ENCODE measurements at places on chromosomes 3 and 15. TPM values are rescaled to one million over a fixed set of nuclear protein-coding genes. Genes with fewer than 3 reads are reported as not detected.

Gene IGSF10
- 2.9 TPM for polyA plus RNA-seq

DNA sequence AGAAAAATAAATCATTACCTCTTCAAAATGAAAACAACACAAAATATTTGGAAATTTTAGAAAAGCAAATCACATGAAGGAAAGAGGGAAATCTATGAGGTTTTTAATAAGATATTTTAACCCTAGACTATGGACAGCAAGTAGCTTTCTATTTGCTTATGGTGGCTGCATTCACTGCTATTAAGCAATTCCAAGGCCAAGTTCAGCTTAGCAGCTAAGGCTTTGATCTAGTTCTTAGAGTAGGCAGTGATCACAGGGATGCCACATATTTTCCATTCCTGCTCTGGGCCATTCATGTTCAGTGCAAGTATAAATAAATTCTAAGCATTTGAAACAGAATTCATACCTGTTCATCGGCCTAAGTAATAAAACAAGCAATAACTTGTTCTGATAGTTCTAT, 235.3 kb downstream of the CDIN1 start:
- no peak for DNase-seq

- no peak for DNase-seq
Observed at GRCh38 chr15:48221885-48222284, 15.8 kb downstream of the SLC12A1 start.

Gene NLGN1
- polyA plus RNA-seq = 2.5 TPM

- DNase-seq = no peak
Observed at GRCh38 chr15:83129791-83130190, 22.3 kb downstream of the TM6SF1 start.

- DNase-seq = no peak
Observed at GRCh38 chr3:66255865-66256264, 35.1 kb downstream of the SLC25A26 start.

Gene CYFIP1
- 93.7 TPM for polyA plus RNA-seq

DNA sequence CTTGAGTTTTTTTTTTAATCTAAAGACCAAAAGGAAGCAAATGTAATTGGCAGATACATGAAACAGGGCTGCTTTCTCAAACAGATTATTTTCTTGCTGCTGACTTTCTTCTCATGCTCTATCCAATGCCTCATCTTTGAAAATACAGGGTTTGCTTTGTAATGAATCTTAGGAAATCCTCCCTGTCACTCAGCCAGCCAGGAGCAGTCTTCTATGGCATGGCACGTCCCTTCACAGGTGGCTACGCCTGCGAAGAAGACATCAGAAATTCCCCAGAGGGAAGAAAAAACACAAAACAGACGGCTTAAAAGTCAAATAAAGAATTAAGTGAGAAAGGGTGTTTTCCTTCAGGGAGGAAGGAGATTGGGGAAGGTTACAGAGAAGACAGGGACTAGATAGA, 242.5 kb downstream of the IGSF11 start:
- DNase-seq = no peak

- no peak for DNase-seq
Observed at GRCh38 chr3:153484842-153485241, 322.8 kb downstream of the RAP2B start.

DNA sequence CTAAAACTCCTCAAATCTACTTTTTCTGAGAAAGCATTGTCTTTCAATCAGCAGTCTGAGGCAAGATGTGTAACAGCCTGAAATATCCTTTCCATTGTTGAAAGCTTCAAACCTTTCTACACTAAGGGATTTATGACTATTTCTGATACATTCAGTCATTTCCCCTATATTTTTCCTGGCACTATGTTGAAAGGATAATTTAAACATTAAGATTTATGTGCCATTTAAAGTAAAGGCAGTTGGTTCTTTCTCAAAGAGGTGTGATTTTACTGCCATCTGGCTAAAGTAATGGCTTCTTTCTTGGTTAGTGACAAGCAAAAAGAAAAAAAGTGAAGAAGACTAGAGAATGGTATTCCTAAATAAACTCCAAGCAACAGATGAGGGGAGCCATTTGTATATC, 249.6 kb upstream of the COL8A1 start:
- no peak for DNase-seq

DNA sequence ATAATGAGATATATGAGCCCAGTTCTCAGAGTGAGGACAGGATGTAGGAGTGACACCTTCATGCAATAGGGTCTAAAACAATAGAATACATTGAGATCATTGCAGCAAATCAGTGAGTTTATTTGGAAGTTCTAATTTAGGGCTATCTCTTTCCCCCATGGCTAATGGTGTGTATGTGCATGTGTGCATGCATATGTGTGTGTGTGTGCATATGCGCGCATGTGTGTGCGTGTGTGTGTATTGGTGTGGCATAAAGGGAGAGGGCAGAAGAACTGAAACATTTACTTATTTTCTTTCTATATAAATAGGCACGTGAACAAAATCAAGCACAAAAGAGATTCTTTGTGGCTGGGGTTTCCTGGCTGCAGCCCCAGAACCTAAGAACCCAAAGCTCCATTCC, 115.7 kb upstream of the VEPH1 start:
- DNase-seq = no peak

Gene RASL12
- polyA plus RNA-seq = 11.5 TPM

Gene CCDC54
- 0.14 TPM for polyA plus RNA-seq

DNA sequence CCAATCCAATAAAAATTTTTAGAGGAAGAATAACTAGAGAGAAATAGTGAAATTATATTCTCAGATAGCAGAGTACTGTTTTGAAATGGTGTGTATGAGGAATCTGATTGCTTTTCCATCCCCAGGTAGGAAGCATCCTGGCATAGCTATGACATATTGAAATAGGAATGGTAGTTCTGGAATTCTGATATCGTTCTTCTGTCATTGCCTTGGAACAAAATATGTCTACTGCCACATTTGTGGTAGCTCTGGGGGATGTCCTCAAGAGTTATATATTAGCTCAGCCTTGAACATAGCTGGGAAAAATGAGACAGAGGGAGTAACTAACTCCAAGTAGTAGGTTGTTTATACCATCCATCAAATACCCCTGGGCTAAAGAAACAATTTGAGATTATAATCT, 950.7 kb downstream of the MCTP2 start:
- DNase-seq = no peak

DNA sequence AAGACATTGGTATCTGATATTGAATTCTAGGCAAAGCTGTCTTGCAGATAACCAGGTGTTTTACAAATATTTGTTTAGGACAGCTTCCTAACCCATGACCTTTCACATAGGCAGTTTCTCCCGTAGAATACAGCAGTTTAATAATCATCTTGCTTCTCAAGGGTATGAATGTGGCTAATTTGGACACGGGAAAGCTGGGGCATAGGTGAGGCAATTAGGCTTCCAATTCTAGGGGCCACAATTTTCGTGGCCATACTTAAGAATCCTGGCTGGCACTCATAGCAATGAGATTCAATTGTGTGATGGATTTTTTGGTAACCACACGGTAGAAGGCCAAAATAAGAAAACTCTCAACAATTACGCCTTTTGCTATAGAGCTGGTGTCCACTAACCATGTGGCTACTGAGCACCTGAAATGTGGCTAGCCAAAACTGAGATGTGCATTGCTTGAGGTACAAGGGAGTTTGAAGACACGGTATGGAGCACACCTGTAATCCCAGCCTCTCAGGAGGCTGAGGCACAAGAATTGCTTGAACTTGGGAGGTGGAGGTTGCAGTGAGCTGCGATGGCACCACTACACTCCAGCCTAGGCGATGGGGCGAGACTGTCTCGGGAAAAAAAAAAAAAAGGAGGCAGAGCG, 34.4 kb downstream of the TFRC start:
- no peak for DNase-seq

GRCh38 chr15:74133694-74134386, 3.5 kb downstream of the ISLR2 start:
- no peak for DNase-seq

DNA sequence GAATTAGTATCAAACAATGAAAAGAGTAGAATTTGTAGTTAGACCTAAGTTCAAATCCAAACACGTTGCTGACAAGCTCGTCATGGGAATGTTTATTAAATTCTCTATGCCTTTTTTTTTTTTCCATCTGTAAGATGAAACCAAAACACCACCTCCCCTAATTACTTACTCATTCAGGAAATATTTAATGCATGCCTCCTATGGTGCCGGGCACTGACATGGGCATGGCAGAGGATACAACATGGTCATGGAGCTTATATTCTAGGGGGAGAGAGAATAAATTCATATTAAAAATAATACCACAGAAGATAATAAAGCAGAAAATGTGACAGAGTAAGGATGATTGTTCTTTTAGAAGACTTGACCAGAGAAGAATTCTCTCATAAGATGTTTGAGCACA, 215.8 kb downstream of the RYR3 start:
- DNase-seq = no peak

Gene CCR3
- polyA plus RNA-seq = not detected

Gene SAMD7
- polyA plus RNA-seq = not detected

- DNase-seq = no peak
Observed at GRCh38 chr3:101836652-101837598, 12.4 kb upstream of the NFKBIZ start.

- no peak for DNase-seq
Observed at GRCh38 chr3:154361099-154361498, 36.8 kb upstream of the DHX36 start.

DNA sequence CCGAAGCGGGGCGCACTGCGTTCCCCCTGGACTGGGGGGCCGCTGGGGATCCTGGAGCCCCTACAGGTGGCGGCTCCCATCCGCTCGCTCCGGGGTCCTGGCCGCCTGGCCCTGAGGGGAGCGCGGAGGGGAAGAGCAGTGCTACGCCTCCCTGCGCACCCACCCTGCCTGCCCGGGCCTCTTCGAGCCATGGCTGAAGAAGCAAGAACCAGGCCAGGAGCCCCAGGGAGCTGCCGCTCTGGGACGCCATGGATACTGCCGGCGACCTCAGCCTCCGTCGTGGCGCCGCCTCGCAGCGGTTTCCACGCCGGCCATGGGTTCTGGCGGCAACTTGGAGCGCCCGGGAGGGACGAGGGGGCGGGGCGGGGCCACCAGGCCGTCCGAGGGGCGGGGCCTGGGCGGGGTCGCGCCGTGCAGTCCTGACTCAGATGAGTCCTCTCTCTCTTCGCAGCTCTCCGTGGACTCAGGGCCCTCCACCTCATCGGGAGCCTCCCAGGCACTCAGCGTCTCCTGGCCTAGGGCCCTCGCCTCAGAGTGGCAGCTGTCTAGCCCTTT, 50.9 kb downstream of the MYL3 start:
- peak; percentile 18 for DNase-seq

DNA sequence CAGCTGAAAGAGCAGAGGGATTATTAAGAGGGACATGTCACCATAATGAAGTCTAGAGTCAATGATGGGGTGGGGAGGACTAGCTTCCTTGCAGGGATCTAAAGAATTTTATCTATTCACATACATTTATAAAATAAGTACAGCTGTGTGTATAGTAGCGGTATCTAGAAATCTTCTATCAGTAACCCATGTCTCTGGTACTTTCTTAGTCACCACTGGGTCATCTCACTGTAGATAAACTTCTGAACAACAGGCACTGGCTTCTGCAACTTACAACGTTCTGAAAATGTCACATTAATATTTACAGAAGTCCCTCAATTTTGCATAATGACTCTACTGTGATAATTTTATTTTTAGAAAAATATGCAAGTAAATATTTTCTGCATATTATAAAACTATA, 401.7 kb downstream of the TBC1D5 start:
- DNase-seq = no peak

DNA sequence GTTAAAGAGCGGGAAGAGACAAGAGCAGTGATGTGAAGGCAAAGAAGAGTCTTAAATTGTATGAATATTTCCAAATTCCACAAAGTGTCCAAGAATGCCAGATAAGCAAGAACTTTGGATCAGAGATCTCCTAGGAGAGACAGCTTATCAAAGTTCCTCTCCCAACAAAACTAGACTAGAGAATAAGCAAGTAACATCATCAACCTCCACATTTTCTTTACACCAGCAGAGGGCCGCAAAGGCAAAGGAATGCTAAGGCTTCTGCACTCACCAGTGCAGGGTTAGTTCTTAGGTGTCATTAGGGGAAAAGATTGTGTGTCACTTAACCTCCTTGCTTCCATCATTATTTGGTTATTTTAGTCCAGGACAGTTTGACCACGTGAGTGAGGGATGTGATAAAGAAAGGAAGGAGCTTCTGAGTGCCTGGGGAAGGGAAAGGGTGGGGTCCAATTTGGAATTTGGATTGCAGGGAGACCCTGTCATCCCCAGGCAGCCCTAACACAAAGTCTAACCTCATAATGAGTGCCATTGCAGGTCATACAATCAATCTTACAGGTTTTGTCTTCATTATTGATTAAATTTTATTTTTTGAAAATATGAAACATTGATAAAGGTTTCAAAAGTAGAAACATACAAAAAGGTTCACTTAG, 7.5 kb upstream of the CMTM6 start:
- DNase-seq = peak; percentile 56

Gene BLM
- polyA plus RNA-seq = 14.8 TPM

- DNase-seq = no peak
Observed at GRCh38 chr3:48107227-48107626, 81.0 kb downstream of the CDC25A start.

Gene CEP70
- 42.6 TPM for polyA plus RNA-seq

GRCh38 chr15:89198934-89199333, 22.4 kb downstream of the RLBP1 start:
- DNase-seq = no peak

DNA sequence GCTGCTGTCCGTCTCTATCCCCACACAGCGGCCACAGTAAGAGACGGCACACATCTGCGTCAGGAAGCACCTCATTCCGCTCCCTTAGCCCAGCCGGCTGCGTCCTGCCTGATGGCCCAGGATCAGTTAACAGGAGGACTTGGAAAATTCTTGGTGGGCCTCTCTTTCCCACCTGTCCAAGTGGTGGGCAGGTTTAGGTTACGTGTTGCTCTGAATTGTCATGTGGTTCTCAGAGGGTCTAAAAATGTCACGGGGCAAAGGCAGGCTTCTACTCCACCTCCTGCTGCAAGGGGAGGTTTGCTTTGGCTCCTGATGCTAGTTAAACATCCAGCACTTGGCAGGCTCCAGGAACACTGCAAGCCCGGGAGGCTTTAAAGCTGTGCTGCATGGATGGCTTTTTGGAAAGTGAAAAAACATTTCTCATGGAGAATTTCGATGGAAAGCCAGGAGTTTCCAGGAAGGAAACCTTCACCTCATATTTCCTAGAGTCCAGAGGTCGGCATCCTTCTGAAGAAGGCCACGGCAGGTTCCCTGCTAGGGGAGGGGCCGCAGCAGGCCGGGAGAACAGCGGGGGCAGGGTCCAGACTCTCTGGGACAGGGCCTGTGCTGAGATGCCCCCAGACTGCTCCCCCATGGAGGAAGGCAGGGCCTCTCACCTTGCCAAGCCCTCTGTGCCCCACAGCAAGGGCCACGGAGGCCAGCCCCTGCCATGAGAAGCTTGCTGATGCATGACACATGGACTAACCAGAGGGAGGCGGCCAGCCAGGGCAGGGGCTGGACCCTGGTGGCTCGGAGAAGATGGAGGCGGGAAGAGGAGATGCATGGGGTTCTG, 10.8 kb downstream of the CTSH start:
- no peak for DNase-seq

Gene ZIC4
- polyA plus RNA-seq = 0.16 TPM

GRCh38 chr15:96700555-96700954, 370.1 kb downstream of the NR2F2 start:
- DNase-seq = no peak

DNA sequence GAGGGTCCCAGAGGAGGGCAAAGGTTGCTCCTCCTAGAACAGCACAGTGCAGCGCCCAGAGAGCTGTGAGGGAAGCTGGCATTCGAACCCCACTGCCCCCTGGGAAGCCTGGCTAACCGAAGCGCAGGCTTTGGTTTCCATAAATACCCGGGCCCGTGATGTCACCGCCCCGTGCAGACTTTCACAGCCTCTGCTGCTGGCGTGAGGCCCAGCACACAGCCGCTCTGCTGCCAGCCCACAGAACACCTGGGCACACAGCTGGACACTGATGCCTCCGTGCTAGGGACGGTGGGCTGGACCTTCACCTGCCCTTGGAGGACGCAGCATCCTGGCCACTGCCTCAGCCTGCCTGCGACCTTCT, 1.0 kb downstream of the IQSEC1 start:
- DNase-seq = no peak

Gene CFAP100
- polyA plus RNA-seq = 2.1 TPM
